Activated CD8-positive, alpha-beta memory T cell treated with anti-CD3 and anti-CD28 coated beads, Interleukin-2, amount 10 ng/mL, durations not matched to agents 7 days and 5 days (primary cell): ENCODE measurements at places on chromosomes 3 and 15. TPM values are rescaled to one million over a fixed set of nuclear protein-coding genes. Genes with fewer than 3 reads are reported as not detected.

Gene CLSTN2
- 0.07 TPM for total RNA-seq

DNA sequence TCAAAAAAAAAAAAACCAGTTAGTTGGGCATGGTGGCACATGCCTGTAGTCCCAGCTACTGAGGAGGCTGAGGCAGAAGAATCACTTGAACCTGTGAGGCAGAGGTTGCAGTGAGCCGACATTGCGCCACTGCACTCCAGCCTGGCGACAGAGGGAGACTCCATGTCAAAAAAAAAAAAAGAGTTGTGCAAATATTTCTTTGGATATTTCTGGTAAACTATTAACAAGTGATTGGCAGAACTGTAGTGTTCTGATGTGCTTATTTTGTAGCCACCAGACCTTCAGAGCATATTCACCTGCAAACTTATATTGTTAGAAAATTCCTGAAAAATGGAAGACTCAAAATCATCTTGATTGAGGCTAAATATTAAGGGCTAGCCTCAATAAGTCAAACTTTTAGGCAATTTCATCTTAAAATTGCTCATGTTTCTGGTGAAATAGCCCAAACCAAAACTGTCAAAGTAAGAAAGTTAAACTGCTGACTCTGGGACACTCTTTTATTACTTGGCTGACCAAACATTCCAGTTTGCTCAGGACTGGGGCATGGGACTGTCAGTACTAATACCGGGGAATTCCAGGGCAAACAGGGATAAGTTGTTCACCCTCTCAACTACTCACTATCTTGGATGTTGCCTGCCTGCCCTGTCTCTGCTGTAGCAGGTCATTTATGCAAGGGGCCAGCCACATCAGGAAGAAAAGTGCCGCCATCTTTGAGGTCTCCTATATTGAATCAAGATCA is 37.0 kb downstream of the ABHD2 start:
- no peaks in the 10 kb centered on the region for H3K27me3 ChIP-seq
- no peak for DNase-seq
- no peak overlapping the region for H3K4me3 ChIP-seq

DNA sequence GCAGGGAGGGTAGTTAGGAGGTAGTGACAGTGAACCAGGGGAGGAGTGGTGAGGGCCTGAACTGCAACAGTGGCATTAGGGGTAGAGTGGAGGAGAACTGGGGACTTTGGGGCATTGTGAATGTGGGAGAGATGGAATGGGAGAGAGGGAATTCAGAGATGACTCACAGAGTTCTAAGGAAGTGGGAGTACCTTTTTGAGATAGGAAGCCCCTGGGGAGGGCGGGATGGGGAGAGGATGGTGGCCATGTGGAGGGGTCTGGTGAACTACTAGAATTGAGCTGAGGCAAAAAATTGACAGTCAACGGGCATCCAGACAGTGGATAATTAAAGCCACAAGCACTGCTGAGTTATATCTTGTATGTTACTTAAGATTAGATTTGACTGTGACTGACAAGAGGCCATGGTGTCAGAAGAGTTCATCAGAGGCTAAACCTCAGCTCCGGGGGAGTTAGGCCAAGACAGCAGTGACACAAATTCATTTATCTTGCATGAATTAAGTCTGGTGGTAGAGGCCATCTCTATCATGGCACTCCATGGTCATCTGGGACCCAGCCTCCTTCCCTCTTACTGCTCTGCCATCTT is 34.0 kb downstream of the PLEKHO2 start:
- no peak overlapping the region for H3K4me3 ChIP-seq
- no peak overlapping the region for H3K27ac ChIP-seq
- no peaks in the 10 kb centered on the region for H3K27me3 ChIP-seq

GRCh38 chr3:171122240-171122639 is 95.7 kb upstream of the SLC2A2 start:
- no peaks in the 10 kb centered on the region for H3K4me1 ChIP-seq
- no peak for DNase-seq
- H3K27ac ChIP-seq = no peak overlapping the region
- H3K36me3 ChIP-seq = peaks cover 54% of the 10 kb centered on the region

Gene DUOXA1
- not detected for total RNA-seq

GRCh38 chr15:70512772-70513362 is 250.5 kb downstream of the UACA start:
- peaks cover 30% of the 10 kb centered on the region for H3K4me1 ChIP-seq
- H3K36me3 ChIP-seq = peaks cover 30% of the 10 kb centered on the region
- DNase-seq = peak; percentile 84

Gene ARMC8
- total RNA-seq = 48.4 TPM

Gene MST1R
- total RNA-seq = 2.5 TPM

GRCh38 chr15:41806291-41807181 is 21.4 kb upstream of the JMJD7 start:
- H3K4me1 ChIP-seq = peaks cover 21% of the 10 kb centered on the region
- H3K36me3 ChIP-seq = peaks cover 5% of the 10 kb centered on the region
- H3K4me3 ChIP-seq = no peak overlapping the region
- no peak for DNase-seq
- no peak overlapping the region for H3K27ac ChIP-seq
- no peaks in the 10 kb centered on the region for H3K27me3 ChIP-seq

DNA sequence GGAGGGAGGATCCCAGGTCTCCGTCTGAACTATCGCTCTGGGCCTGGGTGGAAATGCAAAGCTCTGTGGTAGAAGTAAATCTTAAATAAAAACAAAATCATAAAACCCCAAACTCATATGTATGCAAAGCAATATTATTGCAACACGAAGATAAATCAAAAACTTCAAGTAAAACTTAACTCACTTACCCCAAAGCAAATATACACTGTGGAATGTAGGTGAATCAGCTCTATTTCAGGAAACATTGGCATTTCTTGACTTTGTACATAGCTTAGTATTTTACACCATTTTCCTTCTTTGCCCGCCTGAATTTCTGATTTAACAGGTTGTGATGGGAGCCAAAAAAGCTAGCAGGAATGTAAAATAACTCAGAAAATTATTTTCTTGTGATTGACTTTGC is 126.2 kb downstream of the TPRG1 start:
- H3K36me3 ChIP-seq = peaks cover 10% of the 10 kb centered on the region
- no peak for DNase-seq
- no peak overlapping the region for H3K4me3 ChIP-seq
- H3K27ac ChIP-seq = no peak overlapping the region
- peaks cover 11% of the 10 kb centered on the region for H3K4me1 ChIP-seq

DNA sequence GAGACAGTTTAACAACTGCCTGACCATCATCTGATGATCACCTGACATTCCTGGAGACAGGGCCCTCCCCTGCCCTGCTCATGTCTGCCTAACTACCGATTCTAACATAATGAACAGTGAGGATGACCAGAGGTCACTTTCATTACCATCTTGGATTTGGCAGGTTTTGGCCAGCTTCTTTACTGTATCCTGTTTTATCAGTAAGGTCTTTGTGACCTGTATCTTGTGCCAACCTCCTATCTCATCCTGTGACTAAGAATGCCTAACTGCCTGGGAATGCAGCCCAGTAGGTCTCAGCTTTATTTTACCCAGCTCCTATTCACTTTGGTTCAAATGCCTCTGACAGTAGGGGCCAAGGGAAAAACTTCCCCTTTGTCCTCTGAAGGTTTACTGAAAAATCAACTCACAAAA is 40.2 kb downstream of the METTL6 start:
- no peaks in the 10 kb centered on the region for H3K36me3 ChIP-seq
- DNase-seq = no peak
- H3K27ac ChIP-seq = no peak overlapping the region

DNA sequence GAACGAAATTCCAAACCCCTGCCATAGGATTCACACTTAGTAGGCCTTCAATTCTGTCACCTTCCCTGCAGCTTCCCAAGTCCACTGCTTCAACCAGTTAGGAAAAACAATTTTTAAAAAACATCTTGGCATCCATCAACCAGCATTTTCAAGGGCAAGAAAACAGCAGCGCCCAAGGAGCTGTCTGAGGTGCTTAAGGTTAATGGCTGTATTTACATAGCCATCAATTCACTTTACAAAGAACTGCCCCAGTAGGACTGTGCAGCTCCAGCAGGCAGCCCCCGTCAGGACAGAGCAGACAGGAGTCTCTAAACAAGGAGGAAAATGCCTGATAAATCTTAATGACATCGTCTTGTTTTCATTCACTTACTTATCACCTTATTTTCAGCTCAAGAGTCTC is 13.3 kb downstream of the TAFA4 start:
- no peak overlapping the region for H3K4me3 ChIP-seq
- no peak overlapping the region for H3K27ac ChIP-seq
- H3K4me1 ChIP-seq = no peaks in the 10 kb centered on the region
- DNase-seq = no peak

DNA sequence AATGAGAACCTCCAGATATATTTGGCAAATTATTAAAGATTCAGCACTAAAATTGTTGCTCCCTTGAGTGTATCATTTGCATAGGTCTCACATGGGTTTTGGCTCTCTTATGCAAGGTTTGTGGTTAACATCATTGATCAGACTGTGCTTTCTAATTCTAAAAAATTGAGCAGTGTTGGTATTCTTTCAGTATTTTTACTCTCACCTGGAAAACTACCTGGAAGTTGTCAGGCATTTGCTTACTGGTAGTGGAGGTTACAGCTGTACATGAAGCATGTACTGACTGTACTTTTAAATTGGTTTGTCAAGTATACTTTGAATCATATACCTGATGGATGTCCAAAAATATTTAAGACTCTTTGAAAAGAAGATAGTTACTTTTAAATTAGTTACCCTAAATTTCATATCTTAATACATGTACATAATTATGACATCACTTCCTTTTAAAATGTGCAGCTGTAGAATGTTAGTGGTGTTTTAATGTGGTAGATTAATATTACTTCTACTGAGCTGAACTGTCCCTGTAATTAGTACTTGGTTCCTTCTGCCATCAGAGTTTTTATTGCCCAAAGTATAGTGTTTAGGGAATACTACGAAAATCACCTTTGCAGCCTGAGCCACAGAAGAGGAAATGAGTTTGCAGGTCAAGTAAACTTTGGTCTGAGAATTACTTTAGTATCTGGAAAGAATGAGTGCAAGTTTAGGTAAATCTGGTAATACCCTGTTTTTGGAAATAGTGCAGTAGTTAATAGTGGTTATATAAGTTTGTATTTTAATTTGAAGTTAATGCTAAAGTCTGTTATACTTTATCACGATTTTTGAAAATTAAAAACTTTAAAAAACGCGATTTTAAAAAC is 2.8 kb downstream of the CHD2 start:
- peaks cover 60% of the 10 kb centered on the region for H3K36me3 ChIP-seq
- H3K27ac ChIP-seq = peak overlapping the region; percentile 99
- peaks cover 48% of the 10 kb centered on the region for H3K4me1 ChIP-seq
- H3K27me3 ChIP-seq = no peaks in the 10 kb centered on the region

- H3K4me1 ChIP-seq = peaks cover 3% of the 10 kb centered on the region
- no peak overlapping the region for H3K4me3 ChIP-seq
- no peak overlapping the region for H3K27ac ChIP-seq
- peaks cover 37% of the 10 kb centered on the region for H3K27me3 ChIP-seq
- H3K36me3 ChIP-seq = no peaks in the 10 kb centered on the region
Observed at GRCh38 chr15:55526559-55527036, 18.6 kb upstream of the DNAAF4 start.

Gene MESP1
- total RNA-seq = 3.1 TPM

Gene CCR3
- total RNA-seq = 1.4 TPM

Gene CILP
- not detected for total RNA-seq

Gene KCNMB3
- total RNA-seq = 1.4 TPM

DNA sequence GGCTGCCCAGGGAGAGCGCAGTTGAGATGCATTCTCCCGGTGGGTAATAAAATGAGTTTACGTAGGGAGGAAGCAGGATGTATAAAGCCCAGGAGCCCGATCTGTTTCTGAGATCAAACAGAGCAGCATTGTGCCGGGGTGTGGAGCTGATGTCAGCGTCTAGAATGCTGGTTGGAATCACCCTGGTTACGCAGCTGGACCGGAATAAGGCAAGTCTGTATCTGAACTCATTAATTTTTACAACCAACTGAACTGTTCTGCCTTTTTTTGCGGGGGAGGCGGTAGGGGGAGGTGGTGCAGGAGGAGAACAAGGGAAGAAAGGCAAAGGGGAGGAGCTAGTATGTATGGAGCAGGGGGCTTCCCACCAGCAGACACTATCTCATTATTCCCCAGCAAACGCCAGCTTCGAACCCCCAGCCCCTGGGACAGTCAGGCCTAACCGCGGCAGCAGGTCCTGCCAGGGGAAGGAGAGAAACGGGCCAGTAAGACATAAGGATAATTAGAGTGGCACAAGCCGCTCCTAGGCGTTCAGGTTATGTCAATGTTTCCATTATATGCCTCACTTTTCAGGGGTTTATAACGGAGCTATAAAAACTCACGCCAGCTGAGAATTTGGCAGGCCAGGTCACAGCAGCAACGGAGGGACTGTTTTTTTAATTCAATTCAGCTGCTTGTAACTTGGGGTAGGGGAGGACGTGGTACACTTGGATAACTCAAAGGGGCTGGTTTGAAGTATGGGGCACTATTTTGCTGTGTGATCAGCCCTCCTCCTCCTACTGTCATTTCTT is 175.3 kb upstream of the HES1 start:
- no peak overlapping the region for H3K27ac ChIP-seq
- H3K36me3 ChIP-seq = peaks cover 2% of the 10 kb centered on the region
- no peak for DNase-seq
- H3K4me3 ChIP-seq = no peak overlapping the region
- H3K27me3 ChIP-seq = peaks cover 66% of the 10 kb centered on the region

DNA sequence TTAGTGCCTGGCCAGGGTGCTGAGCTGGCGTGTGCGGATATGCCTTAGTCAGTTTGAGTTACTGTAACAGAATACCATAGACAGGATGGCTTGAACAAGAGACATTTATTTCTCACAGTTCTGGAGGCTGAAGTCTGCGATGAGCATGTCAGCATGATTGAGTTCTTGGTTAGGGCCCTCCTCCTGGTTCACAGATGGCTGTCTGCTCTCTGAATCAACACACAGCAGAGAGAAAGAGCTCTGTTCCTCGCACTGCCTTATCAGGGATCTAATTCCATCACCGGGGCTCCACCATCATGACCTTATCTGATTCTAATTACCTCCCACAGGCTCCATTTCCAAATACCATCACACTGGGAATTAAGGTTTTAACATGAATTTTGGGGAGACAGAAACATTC is 386.6 kb upstream of the DPH6 start:
- no peak for DNase-seq
- no peak overlapping the region for H3K4me3 ChIP-seq
- H3K27me3 ChIP-seq = no peaks in the 10 kb centered on the region
- H3K27ac ChIP-seq = no peak overlapping the region
- H3K4me1 ChIP-seq = no peaks in the 10 kb centered on the region

Gene ZNF717
- total RNA-seq = 12.4 TPM

- H3K4me3 ChIP-seq = no peak overlapping the region
- peaks cover 12% of the 10 kb centered on the region for H3K27me3 ChIP-seq
- H3K27ac ChIP-seq = no peak overlapping the region
- no peak for DNase-seq
- no peaks in the 10 kb centered on the region for H3K36me3 ChIP-seq
Observed at GRCh38 chr3:168049367-168049974, 46.3 kb downstream of the GOLIM4 start.

DNA sequence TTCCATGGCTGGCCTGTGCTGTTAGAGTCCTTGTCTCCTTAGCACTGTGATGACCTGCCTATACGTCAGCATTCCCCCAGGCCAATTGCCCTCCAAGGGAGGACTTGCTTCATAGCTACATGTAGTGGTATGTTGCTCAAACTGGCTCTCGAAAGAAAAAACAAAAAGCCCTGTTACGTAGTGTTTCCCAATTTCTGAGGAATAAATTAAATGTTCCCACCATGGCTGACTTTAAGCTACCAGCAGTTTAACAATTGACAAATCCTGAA is 54.6 kb downstream of the WNT7A start:
- H3K36me3 ChIP-seq = no peaks in the 10 kb centered on the region
- no peak overlapping the region for H3K4me3 ChIP-seq
- DNase-seq = no peak
- no peak overlapping the region for H3K27ac ChIP-seq
- no peaks in the 10 kb centered on the region for H3K4me1 ChIP-seq
- H3K27me3 ChIP-seq = no peaks in the 10 kb centered on the region

Gene NEK10
- total RNA-seq = 0.70 TPM
